Subcutaneous preadipocyte (primary cell): ENCODE measurements at places on chromosomes 2 and 18. TPM values are rescaled to one million over a fixed set of nuclear protein-coding genes. Genes with fewer than 3 reads are reported as not detected.

SAG gene
- not detected in 2 replicates for total RNA-seq

IL1RL1 gene
- total RNA-seq = under 0.01 and 0.39 TPM in 2 replicates

MZT2B gene
- total RNA-seq = 120 and 194 TPM in 2 replicates

RBKS gene
- 0.73 and 2.0 TPM in 2 replicates for total RNA-seq

DRC1 gene
- not detected in 2 replicates for total RNA-seq

RTP5 gene
- not detected in 2 replicates for total RNA-seq

SERPINB4 gene
- total RNA-seq = under 0.01 TPM in 1 of 2 replicates, not detected in the other

CNTNAP5 gene
- total RNA-seq = not detected in 2 replicates

RMND5A gene
- 11.4 and 16.6 TPM in 2 replicates for total RNA-seq

TCF23 gene
- not detected in 2 replicates for total RNA-seq

DAPL1 gene
- total RNA-seq = not detected in 2 replicates

IL37 gene
- not detected in 2 replicates for total RNA-seq

DYSF gene
- total RNA-seq = under 0.01 and 0.20 TPM in 2 replicates

IRS1 gene
- total RNA-seq = 21.3 and 48.5 TPM in 2 replicates

INHBB gene
- total RNA-seq = 0.20 and 1.1 TPM in 2 replicates

FBXO15 gene
- total RNA-seq = 0.37 and 0.78 TPM in 2 replicates

DES gene
- total RNA-seq = 0.39 and 0.73 TPM in 2 replicates
